ENCODE measurements at places on chromosomes 3 and 15. TPM values are rescaled to one million over a fixed set of nuclear protein-coding genes. Genes with fewer than 3 reads are reported as not detected.

ROPN1 gene
- polyA plus RNA-seq = 0.25 TPM

- no peak for DNase-seq
Observed at GRCh38 chr3:139288266-139288821, 55.5 kb upstream of the MRPS22 start.

DNA sequence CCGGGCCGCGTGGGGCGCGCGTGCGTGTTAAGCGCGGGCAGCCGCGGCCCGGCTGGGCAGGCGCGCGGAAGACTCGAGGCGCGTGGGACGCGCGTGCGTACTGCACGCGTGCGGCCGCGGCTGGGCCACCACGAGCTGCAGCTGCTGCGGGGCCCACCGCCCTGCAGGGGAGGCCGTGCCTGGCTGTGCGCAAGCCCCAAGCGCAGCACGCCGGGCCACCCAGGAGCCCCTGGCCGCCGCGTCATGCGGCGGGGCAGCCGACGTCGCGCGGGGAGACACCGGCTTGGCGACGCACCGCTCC, 590 bp upstream of the TRIM71 start:
- DNase-seq = no peak

DNA sequence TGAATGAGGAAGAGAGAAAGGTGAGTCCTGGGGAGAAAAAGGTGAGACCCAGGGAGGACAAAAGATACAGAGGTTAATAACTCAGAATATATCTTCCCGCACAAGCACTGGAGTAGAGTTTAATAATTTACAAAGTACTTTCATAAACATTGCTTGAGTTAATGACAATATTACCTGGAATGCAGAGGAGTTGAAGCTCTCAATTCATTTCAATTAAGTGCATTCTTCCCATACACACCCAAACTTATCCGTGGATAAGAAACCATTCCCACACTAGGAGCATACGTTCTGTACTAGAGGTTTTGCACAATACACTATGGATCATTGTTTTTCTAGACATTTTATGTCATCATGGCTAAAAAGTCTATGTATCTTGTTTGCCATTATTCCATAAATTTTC, 23.3 kb upstream of the KNG1 start:
- DNase-seq = no peak

- peak; percentile 8 for DNase-seq
Observed at GRCh38 chr3:165194511-165195240, 1.5 kb downstream of the SLITRK3 start.

AMT gene
- 41.2 TPM for polyA plus RNA-seq

DNA sequence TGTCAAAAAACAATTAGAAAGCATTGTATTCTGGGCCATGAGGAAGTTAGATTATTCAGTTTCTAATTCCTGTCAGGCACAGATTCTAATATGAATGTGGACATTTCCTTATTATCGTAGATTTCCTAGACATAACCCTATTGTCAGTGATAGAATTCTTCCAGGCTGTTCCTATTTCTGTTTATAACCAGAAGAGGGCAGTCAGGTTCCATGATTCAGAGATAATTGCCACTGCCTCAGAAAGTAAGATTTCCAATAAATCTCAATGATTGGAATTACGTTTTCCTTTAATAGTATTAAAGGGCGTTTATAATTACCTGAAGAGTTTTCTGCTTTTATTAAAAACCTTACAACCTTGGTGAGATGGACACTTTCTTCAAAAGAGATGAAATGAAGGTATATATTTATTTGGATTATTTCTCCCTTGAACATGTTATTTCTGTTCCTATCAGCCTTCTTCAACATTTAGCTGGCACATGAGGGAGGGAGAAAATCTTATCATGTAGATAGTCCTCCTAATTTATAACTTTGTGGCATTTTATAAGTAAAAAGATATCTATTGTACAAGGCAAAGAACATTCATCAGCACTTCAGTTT, 439.2 kb downstream of the MCTP2 start:
- peak; percentile 78 for DNase-seq

CHRFAM7A gene
- 6.9 TPM for polyA plus RNA-seq

DNA sequence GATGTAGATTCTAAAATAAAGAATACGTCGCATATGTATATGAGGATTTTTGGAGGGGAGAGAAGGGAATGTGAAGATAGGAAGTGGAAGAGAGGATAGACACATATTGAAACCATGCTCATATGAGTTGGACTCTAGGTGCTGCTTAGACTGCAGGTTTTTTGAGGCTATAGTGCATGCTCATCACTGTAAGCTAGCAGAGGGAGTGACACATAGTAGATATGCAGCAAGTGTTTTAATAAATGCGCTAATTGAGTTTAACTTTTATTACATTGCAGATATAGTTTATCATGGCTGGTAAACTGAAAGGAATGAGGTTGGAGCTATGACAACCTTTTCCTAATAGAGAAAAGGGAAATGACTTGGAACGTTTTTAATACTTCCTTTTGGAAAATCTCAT, 7.7 kb downstream of the SEMA6D start:
- no peak for DNase-seq

TICRR gene
- 17.9 TPM for polyA plus RNA-seq

SKOR1 gene
- 0.70 TPM for polyA plus RNA-seq

ILDR1 gene
- 7.4 TPM for polyA plus RNA-seq

GRCh38 chr15:78130466-78131294, 565 bp downstream of the CIB2 start:
- no peak for DNase-seq

TAGLN3 gene
- 2.3 TPM for polyA plus RNA-seq

AHSG gene
- 0.62 TPM for polyA plus RNA-seq

DNA sequence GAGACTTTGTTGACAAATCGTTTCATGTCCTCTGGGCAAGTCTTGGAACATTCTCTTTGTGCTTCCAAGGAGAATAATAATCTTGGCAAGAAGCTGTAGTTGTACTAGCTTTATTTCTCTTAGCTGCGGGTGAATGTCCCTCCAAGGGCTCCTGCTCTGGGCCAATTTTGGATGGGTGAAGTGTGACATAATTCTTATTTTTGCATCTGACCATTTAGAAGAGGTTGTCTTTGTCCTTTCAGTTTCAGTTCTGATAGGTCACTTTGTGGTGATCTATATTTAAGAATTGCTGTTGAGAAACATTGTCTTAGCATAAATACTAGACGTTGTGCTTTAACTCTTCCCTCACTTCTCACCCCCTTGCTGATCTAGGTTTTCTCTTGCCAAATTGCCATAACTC, 164.8 kb upstream of the RORA start:
- no peak for DNase-seq

DNA sequence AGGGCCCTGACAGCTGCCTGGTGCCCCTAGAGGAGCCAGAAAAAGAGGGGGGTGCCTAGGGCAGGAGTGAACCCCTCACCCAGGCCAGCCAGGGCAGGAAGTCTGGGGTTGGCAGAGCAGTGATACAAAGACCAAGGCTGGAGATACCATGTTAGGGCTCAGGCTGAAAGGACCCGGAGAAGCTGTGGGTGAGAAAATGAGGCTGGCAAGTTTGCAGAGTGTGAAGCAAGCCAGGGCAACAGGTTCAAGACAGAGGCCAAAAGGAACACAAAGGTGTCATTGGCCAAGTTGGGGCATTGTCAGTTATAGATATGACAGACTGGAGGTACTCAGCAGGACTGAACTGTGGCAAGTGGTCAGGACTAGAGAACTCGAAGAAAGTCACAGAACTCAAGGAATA, 40.6 kb upstream of the IREB2 start:
- DNase-seq = no peak

ZDHHC19 gene
- not detected for polyA plus RNA-seq

GRCh38 chr3:182465301-182466185, 327.8 kb upstream of the ATP11B start:
- no peak for DNase-seq

- DNase-seq = no peak
Observed at GRCh38 chr3:115401851-115402501, 221.3 kb upstream of the GAP43 start.

TMEM212 gene
- polyA plus RNA-seq = 0.32 TPM

STRIT1 gene
- polyA plus RNA-seq = 1.5 TPM

GRCh38 chr3:142019794-142020320, 129.5 kb downstream of the TFDP2 start:
- DNase-seq = no peak

- DNase-seq = no peak
Observed at GRCh38 chr15:60620708-60621107, 141.8 kb upstream of the ICE2 start.

- DNase-seq = no peak
Observed at GRCh38 chr3:184733971-184734608, 22.2 kb upstream of the MAGEF1 start.

DNA sequence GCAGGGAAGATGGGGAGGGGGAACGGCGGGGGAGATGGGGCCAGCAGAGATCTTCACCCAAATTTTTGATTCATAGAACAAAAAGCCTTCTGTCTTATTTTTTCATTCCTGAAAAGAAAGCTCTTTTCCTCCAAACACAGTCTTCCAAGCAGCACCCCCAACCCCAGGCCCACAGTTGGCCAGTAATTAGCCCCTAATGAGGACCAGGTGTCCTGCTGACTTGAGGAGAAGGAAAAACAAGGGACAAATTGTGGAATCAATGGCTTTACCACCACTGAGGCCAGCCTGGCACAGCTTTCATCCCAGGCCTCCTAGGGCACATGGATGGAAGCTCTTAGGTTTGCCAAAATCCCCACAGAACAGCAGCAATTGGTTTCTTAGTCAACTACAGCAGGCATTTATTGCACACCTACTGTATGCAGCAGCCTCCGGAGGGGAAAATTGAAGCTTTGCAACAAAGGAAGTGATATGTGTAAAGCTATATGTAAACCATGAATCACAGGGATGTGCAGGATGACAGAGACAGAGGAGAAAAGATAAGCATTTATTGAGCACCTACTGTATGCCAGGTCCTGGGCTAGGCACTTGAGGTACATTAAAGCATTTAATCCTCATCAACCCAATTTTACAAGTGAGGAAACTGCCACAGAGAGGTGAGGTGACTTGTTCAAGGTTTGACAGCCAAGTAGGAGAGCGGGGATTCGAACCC, 199.5 kb downstream of the TBC1D2B start:
- no peak for DNase-seq

GRCh38 chr3:24763393-24763792, 268.7 kb upstream of the THRB start:
- no peak for DNase-seq

- no peak for DNase-seq
Observed at GRCh38 chr15:90872486-90873184, 4.2 kb downstream of the FURIN start.

- DNase-seq = no peak
Observed at GRCh38 chr3:115478359-115478758, 145.0 kb upstream of the GAP43 start.

DNA sequence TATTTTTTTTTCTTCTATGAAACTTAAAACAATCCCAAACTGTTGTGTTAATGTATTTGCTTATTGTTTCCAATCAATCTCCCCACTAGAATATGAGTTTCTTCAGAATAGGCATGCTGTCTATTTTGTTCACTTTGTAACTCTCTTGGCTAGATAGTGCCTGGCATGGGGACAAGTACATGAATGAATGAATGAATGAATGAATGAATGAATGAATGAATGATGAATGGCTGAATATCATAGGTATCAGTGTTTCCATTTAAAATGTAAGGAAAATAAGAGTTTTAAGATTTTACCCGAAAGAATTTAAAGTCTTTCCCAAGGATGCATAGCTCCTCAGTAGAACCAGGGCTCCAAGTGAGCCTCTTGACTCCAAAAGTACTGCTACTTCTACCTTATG, 294.9 kb upstream of the GADL1 start:
- no peak for DNase-seq

- DNase-seq = no peak
Observed at GRCh38 chr15:39922462-39923092, 2.5 kb upstream of the GPR176 start.

GRCh38 chr3:174270841-174271240, 588.3 kb upstream of the NAALADL2 start:
- DNase-seq = no peak

SLC9C1 gene
- 1.2 TPM for polyA plus RNA-seq

DNA sequence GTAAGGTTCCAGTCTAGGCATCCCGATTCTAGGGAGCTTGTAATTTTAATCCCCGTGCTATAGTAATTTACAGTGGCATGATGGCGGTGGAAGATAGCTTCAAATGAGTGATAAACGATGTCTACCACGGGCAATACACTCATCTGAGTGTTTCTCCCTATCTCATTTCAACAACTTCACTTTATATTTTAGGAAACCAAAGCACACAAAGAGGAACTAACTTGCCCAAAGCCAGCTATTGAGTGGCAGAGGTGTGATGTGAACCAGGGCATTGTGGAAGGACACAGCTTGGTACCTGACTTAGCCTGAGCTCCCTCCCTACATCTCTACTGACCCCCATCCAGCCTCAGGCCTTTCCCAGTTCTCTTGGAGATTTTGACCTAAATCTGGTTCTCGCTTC, 16.9 kb upstream of the FILIP1L start:
- no peak for DNase-seq

Data from left kidney (tissue), 8 donors.